Urothelium cell line (cell line): ENCODE measurements at places on chromosomes 4 and X.

DNA sequence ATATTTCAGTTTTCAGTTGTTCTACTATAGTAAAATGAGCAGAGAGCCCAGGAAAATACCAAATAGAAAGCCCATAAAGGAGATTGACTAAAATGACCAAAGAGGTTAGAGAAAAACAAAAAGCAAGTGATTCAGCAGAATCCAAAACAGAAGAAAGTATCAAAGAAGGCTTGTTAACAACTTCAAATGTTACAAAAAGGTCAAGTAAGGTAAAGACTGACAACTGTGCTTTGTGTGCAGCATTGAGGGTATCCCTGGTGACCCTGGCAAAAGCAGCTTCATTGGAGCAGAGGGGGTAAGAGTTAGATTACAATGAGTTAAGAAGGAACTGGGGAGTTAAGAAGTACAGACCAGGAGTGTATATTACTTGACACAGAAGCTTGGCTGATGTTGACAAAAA, 317.9 kb downstream of the OPHN1 start:
- no peak for DNase-seq

DNA sequence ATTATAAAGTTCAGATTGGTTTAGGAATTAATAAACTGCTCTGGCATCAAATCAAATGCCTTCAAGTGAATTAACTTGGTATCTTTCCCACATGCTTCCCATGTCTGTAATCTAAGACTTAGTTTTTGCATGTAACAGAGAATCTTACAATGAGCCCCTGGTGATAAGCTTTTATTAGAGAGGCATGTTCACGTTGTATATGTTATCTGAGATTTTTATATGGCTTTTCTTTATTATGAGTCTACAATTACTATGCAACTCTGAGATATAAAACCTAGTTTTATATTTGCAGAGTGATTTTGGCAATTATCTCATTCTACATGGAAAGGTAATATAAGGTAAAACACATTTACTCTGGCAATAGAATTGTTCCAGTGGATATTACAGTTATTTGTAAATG, 1578.4 kb upstream of the IGFBP7 start:
- no peak for DNase-seq

DNA sequence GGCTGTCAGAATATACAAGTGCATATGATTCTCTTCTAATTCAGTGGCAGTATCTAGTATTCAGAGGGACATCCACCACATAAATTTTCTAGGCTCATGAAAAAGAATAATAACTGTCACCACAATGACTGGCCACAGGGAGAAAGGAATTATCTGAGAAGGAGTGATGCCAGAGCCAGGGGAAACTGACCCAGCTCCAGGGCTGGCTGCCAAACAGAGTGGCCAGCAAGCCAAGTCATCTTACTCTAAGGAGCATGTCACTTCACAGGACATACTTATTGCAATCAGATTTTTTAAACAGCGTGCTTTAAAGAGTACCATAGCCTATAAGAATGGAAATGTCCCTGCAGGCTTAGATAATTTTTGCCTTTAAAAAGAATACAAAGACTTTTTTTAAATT, 5.8 kb upstream of the SEPTIN11 start:
- no peak for DNase-seq

- DNase-seq: no peak
These were observed 2137.1 kb upstream of the TENM3 start for GRCh38 chr4:180106122-180106521.

- no peak for DNase-seq
These were observed 55.0 kb upstream of the AP1S2 start for GRCh38 chrX:15909605-15910004.

- no peak for DNase-seq
These were observed 61.6 kb upstream of the NAP1L5 start for GRCh38 chr4:88759039-88759894.

DNA sequence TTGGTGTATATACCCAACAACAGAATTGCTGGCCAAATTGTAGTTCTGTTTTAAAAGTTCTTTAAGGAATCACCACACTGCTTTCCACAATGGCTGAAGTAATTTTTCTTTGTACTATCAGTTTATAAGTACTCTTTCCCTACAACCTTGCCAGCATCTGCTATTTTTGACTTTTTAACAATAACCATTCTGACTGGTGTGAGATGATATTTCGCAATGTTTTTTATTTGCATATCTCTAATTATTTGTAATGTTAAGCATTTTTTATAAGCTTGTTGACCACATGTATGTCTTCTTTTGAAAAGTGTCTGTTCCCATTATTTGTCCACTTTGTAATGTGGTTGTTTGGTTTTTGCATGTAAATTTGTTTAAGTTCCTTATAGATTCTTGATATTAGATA, 509.9 kb upstream of the POU3F4 start:
- no peak for DNase-seq

DNA sequence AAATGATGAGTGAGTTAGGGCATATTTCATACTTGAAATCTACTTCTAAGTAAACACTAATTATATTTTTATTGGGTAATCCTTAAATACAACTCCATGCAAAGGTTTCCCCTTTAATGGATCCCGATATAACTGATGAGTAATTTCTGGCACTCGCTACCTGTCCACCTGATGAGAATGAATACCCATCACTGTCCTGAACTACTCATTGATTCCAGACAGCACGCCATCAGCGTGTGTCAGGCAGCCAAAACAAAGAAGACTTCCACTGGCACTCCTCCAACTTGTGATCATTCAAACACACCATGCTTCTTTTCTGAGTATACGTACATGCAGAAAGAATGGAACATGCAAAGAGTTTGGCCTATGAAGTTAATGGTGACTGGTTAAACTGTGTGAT, 69.4 kb downstream of the HCCS start:
- DNase-seq: peak; percentile 1

- no peak for DNase-seq
These were observed 1.1 kb downstream of the NAA10 start for GRCh38 chrX:153933748-153934147.
